ENCODE measurements at places on chromosomes 1 and 21.

- no peak for ATAC-seq
Observed at GRCh38 chr1:169202791-169203665, 96.5 kb downstream of the ATP1B1 start.

DNA sequence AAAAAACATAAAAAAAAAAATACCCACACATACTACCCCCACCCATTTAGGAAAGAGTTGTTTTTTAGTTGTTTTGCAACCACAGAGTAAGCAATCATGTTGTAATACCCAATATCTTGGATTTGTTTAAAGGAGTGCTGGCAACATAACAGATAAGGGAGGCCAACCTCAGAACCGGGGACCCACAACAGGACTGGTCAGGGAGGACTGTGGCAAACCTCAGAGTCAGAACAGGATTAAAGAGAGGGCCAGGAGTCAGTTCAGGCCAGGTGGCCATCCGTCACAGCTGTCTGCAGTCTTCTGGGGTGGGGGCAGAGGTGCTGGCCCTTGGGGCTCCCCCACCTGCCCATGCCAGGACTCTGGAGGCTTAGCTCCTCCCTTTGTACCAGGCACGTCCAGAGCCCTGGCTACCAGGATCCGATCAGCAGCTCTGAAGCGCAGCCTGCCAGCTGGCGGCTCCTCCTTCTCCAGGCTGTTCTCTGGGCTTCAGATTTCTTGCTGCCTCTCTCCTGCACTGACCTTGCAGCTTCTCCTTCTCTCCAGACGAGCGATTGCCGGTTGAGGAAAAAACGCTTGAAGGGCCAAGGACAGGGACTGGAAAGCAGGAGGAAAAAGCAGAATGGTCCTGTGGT lies 7.9 kb downstream of the H6PD start:
- no peak for ATAC-seq

DNA sequence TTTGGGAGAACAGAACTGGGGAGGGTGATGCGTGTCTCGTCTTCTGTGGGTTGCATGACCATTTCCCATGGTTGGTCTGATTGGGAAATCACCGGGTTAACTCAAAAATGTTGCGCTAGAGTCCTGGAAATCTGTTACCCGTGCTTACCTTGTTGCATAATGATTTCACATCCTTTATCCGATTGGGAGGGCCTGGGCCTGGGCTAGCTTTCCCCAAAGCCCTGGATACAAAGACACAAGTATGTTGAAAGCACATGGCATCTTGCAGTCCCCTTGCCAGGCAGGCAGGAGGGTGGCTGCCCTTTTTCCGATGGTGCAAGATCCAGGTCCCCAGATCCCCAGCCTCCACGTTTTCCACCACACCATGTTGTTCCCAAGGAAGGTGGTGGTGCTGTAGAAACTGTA lies 582 bp downstream of the TRPM2 start:
- ATAC-seq: peak; percentile 22

- ATAC-seq: no peak
Observed at GRCh38 chr1:25482211-25482610, 51.5 kb downstream of the MACO1 start.

GRCh38 chr21:35476621-35477395 lies 427.7 kb upstream of the RUNX1 start:
- no peak for ATAC-seq

DNA sequence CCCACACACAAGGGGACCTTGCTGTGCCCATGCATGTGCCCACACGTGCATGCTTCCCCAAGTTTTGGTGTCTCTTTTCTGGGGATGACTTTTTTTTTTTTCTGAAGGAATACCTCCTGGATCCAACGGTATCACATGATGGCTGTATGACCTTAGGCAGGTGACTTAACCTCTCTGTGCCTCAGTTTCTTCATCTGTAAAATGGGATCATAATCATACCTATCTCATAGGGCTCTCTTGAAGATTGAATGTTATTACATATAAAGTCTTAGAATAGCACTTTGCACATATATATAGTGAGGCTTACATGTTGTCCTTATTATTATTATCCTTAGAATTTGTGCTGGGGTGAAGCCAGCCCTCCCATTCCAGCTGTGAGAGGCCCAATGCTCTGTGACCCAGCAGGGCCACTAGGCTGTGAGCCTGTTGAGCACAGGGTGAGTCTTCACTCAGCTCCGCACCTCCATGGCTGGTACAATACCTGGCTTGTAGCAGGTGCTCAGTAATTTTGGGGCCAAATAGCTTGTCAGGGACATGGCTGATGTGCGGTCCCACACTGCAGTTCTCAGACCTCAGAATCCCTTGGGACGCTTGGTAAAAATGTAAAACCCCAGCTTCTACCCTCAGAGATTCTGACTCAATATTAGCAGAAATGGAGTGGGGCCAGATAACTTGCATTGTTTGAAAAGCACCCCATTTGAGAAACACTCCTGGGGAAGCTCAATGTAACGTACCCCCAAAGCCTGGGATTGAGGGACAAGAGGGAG lies 20.6 kb downstream of the STUM start:
- ATAC-seq: no peak

GRCh38 chr1:32892368-32893197 lies 6.3 kb downstream of the HPCA start:
- peak; percentile 73 for ATAC-seq

DNA sequence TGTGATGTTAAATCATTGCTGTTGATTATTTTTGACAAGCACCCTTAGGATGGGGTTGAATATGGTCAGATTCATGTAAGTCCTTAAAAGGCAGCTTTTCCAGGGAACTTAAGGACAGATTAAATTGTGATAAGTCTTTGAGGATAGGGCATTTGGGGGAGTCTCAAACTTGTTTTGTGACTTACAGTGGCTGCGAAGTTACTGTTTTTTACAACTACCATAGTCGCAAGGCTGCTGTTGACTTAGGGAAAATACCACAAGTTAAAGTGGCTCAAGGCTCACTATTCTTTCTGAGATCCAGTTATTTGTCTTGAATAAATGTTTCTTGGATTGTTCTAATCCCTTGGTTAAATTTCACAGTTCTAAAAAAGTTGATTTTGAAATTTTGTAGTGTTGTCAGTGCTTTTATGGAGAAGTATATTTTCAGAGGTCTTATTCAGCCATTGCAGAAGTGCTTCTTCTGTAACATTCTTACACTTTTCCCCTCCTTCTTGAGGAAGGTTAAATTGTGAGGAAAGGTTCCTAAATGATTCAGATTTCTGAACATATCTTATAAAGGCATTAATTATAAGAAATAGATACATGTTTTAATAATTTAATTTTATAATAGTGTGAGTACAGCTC lies 47.0 kb upstream of the MPC2 start:
- no peak for ATAC-seq

GRCh38 chr21:31623664-31624063 lies 35.8 kb upstream of the SOD1 start:
- no peak for ATAC-seq
